Substantia nigra (tissue), 51 donors: ENCODE measurements at places on chromosomes 11 and 22.

DNA sequence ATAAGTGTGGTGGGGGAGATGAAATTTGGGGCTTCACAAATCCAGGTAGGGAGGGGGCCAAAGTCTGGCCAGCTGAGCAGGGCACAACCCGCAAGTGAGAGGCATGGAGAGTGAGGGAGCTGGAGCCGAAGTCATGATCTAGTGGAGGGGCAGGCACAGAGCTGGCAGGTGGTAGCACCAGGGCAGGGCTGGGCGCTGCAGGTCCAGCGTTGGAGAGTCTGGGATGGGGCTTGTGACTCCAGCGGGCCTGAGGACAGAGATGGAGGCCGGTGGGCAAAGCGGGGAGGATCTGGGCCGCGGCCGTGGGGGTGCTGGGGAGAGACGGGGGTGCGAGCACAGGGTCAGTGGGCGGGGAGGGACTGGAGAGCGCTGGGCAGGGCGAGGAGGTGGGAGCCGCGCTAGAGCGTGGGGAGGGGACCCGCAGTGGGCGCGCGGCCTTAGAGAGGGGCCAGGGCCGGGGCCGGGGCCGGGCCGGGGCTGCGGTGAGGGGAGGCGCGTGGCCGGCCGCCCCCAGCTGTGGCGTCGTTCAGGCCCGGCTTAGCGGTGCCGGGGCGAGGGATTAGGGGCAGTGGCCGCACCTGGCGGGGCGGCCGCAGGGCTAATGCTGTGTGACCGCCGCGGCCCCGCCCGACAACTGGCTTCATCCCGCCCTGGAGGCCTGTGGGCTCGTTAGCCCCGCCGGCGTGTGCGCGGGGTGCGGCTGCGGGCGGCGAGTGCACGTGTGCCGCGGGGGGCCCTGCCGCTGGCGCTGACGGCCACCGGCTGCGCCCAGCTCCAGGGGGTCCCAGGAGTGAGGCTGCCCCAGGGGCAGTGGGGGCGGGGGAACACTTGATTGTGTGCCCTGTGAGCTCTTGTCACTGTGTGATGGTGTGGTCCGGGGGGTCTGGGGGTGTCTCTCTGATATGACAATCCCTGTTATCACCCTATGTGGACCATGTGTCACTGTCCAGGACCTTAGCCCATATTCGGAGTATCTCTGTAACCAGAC, 23.6 kb upstream of the MYOD1 start:
- DNase-seq, result no peak

GRCh38 chr11:64566915-64567891, 23.8 kb upstream of the SLC22A12 start:
- DNase-seq, result no peak

- no peak for DNase-seq
Measured at GRCh38 chr22:24466716-24467328, 28.3 kb upstream of the UPB1 start.

GRCh38 chr11:1221848-1222311, 986 bp upstream of the MUC5B start:
- DNase-seq, result no peak

DNA sequence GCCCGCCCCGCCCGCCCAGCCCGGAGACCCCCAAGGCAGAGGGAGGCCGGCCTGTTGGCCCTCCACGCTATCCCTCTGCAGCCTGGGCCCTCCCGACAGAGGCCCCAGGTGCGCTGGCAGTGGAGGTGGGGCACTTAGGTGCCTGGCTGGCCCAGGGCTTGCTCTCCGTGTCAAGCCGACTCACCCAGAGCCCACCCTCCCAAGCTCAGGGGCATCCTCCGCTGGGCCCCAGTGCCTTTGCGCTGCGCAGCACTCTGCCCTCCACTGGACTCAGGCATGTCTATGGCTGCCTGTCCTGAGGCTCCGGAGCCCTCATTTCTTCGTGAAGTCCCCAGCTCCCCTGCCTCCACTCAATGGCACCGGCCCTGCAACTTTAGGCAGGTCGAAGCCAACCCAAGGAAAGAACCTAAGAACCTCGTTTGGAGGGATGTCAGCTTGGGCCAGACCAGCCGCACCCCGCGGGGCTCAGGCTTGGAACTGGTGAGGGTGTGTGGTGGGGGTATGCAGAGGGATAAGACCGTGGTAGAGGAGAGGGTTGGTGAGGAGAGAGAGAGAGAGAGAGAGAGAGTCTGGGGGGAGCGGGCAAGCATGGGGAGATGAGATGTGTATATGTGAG, 6.1 kb downstream of the SMIM45 start:
- no peak for DNase-seq

DNA sequence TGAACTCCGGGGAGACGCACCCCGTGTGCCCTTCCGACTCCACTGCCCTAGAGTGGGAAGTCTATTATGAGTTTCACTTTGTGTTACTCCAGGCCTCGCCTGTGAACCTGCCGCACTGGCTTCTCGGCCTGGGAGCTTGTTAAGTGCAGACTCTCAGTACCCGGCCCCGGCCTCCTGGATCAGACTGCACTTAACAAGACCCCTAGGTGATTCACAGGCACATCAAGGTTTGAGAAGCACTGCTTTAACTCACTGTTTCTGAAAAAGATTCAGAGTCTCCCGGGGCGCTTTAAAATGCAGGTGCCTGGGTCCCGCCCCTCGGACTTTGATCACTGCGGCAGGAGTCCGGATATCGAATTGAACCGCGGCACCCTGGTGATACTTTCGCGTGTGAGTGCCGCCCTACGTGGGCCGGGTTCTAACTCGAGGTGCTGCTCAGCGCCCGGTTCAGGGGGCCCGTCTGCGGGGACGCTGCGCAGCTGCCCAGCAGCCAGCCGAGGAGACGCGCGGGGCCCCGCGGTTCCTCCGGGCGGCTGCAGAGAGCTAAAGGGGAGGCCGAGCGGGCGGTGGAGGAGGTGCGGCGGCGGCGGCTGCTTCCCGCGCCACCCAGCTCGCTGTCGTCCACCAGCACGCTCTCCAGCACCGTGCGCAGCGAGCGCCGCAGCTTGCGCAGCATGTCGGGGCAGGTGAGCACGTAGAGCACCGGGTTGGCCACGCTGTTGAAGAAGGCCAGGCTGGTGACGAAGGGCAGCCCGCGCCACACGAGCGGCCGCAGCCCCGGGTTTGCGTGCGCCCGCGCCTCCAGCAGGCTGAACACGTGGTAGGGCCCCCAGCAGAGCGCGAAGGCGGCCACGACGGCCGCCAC, 3.4 kb downstream of the PTGDR2 start:
- DNase-seq, result no peak

DNA sequence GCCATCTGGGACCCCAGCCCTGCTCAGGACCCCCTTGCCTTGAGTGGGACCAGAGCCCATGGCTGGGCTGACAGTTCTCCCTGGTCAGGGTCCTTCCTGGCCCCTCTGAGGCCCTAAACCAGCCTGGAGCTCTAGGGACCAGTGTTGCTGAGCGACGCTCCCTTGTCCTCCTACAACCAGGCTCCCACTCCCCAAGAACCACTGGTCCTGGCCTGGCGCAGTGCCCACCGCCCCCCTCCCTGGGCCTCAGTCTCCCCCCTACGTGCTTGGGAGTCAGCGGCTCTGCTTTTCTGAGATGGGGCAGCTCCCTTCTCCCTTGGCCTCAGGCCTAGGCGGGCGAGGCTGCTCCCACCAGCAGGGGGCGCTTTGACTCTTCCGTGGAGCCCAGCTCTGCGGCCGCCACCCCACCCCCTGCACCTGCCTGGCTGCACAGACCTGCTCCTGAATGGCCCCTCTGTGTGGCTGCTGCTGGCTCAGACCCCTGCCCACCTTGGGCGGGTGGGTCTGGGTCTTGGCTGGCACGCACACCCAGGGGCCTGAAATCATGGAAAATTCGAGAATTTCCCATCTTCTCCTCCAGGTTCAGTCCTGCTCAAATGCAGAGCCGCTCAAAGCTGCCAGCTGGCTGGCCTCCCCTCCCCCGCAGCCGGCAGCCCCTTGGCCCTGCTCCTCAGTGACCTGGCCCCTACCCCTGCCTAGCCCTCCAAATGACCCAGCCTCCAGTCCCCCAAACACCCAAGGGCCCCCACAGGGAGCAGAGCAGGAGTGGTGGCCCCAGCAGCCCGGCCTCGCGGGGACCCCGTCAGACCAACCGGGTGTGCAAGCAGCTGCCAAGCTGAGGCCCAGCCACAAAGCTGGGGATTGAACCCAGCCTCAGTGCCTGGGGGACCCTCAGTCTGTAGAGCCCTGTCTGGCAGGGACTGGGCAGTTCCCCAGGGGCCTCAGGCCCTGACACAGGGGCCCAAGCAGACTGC, 9.1 kb downstream of the PRR33 start:
- no peak for DNase-seq

GRCh38 chr11:22920939-22921565, 60.8 kb upstream of the CCDC179 start:
- no peak for DNase-seq

GRCh38 chr11:110327508-110327907, 31.1 kb upstream of the RDX start:
- DNase-seq, result no peak

DNA sequence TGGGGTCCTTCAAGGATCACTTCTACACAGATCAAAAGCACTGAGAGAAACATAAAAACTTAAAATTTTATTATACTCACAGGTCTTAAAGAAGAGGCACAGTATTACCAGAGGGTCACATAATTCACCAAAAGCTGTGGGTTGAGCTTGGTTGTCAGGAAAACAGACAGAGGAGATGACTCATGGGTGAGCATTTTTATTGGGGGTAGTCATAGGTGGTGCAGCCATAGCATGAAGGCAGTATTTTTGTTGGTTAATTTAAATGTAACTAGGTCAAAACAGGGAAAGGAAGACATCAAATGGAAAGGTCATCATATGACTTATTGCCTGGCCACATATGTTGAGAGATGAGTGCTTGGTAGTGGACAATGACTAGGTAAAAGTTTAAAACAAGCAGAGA, 24.2 kb downstream of the OR5B17 start:
- DNase-seq, result no peak

GRCh38 chr22:49207008-49208003, 620.4 kb downstream of the BRD1 start:
- DNase-seq, result no peak

GRCh38 chr11:92057849-92058442, 166.7 kb upstream of the FAT3 start:
- DNase-seq, result no peak
